ENCODE measurements at places on chromosomes 7 and 10.

GRCh38 chr7:67448271-67448670, 451.6 kb downstream of the TYW1 start:
- DNase-seq, result no peak

GRCh38 chr7:25395976-25396375, 167.7 kb upstream of the NPVF start:
- no peak for DNase-seq

DNA sequence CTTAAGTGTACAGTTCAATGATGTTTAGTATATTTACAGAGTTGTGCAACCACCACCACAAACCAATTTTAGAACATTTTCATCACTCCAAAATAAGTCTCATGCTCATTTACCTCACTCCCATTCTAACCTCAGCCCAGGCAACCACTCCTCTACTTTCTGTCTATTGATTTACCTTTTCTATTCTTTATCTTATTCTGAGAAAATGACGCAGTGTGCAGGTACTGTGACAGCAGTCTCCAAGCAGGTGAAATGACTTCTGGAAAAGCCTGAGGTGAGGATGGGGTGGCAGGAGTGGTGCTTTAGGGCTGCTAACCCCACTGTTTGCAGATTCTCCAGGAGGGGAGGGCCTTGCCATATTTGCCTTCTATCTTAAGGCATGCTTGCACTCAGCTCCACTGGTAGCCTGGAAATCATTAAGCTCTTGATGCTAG, 39.5 kb downstream of the GARS1 start:
- DNase-seq, result no peak

DNA sequence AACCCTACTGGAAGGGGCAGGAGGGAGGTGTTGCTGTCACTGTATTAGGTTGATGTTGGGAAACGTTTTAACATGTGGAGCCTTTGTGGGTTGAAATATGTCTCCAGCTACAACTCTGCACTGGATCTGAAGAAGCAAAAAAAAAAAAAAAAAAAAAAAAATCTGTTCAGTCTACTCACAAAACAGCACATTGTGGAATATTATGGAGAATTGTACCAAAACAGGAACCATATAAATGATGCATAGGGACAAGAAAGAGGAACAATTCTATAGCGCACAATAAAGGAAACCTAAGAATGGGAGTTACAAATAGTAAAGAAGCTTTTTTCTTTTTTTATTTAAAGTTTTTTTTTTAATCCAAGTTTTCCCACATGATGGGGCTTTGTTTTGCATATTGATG, 63.8 kb downstream of the CCSER2 start:
- DNase-seq, result no peak

GRCh38 chr7:94374721-94375566, 19.8 kb upstream of the COL1A2 start:
- no peak for DNase-seq

- no peak for DNase-seq
These were observed 351.9 kb upstream of the NPVF start for GRCh38 chr7:25580141-25580540.

- DNase-seq, result no peak
These were observed 103.1 kb upstream of the RHOBTB1 start for GRCh38 chr10:61047081-61047480.

DNA sequence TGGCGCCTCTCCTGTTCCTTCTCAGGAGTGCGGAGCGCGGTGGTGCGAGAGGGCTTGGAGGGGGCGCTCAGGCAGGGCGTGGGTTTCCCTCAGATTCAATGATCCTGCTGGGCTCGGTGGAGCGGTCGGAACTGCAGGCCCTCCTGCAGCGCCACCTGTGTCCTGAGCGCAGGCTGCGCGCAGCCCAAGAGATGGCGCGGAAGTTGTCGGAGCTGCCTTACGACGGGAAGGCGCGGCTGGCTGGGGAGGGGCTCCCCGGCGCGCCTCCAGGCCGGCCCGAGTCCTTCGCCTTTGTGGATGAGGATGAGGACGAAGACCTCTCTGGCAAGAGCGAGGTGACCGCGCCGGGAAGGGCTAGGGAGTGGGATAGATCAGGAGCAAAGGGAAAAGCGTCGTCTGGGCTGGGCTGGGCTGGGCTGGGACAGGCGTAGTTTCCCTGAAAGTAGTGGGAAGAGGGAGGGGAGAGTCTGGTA, 17.0 kb downstream of the FAM131B start:
- no peak for DNase-seq

GRCh38 chr10:129165076-129165720, 301.8 kb upstream of the MGMT start:
- no peak for DNase-seq

DNA sequence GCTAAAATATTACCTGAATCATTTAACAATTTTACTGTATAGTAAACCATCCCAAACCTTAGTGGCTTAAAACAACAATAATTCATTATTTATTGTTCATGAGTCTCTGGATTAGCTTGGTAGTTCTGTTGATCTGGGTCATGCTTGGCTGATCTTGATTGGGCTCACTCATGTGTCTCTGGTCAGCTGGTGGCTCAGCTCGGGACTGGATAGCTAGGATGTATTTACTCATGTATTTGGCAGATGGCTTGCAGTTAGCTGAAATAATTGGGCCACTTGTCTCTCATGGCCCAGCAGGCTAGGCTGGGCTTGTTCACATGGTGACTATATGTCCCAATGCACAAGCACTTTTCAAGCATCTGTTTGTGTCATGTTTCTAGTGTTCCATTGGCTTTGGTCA, 262.8 kb downstream of the BBS9 start:
- DNase-seq, result no peak

GRCh38 chr10:23829556-23829955, 379.4 kb upstream of the KIAA1217 start:
- DNase-seq, result no peak

DNA sequence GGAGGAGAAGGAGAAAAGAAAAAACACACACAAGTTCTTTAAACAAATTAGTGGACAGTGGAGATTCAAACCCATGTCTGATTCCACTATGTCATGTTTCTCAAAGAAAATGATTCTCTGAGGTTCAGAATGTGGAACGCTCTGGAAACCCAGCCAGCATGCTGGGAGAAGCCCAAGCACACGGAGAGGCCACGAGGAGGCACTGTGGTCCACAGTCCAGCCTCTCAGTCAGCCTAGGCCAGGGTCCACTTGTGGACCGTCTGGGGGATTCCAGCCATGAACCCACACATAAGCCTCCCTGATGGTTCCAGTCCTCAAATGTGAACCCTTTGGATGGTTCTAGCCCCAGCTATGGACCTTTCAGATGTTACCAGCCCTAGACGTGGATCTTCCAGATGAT, 73.4 kb downstream of the CAV1 start:
- DNase-seq, result no peak

GRCh38 chr10:90031776-90032175, 330.4 kb downstream of the KIF20B start:
- DNase-seq, result no peak

GRCh38 chr7:794671-795329, 37.5 kb upstream of the SUN1 start:
- no peak for DNase-seq

GRCh38 chr7:25802473-25802872, 349.5 kb upstream of the NFE2L3 start:
- DNase-seq, result no peak

- peak; percentile 36 for DNase-seq
These were observed 63.2 kb downstream of the MKI67 start for GRCh38 chr10:128062881-128063563.

DNA sequence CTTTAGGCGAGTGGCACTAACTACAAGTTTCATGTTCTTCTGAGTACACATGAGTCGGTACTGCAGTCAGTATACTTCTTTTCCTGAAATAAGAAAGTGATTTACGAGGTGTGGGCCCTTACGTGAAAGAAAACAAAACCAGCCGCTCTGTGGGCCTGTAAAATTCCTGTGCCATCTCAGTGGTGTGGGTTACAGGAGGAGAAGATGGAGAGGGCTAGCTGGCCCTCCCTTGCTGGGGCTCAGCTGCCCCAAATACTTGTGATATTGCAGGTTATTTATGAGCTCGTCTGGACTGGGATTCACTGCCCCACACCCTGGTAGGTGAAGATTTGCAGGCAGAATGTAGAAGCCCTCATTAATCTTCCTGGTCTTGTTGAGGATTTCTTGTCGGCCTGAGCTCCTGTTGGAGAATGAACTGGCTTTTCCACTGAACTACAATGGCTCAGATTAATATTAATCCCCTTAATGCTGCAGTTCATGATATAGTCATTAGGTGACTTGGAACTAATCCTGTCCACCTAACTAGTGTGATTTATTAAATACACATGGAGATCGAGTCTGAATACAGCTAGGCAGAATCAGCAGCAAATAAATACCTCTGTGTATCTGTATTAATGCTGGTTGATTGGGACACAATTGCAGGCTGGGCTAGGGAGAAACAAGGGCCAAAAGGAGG, 68.0 kb downstream of the GBF1 start:
- no peak for DNase-seq
